ENCODE measurements at places on chromosomes 11 and 22. TPM values are rescaled to one million over a fixed set of nuclear protein-coding genes. Genes with fewer than 3 reads are reported as not detected.

Gene PAX6
- total RNA-seq: not detected

DNA sequence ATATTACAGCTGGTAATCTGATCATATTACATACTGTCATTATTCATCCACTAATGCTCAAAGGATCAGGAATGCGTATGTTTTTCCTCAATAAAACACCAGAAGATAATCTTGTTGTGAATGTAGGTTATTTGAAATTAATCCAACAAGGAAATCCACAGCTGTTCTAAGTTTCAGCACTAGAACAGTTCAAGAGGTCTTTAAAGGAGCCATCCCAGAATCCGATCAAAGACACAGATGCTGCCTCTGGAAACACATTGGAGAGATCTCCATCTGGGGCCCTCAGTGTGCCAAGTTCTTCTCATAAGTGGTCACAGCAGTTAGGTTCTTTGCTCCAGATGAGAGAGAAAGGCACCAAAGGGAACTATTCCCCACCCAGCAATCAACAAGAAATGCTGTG lies 1955.1 kb upstream of the RAG2 start:
- no peak for DNase-seq

DNA sequence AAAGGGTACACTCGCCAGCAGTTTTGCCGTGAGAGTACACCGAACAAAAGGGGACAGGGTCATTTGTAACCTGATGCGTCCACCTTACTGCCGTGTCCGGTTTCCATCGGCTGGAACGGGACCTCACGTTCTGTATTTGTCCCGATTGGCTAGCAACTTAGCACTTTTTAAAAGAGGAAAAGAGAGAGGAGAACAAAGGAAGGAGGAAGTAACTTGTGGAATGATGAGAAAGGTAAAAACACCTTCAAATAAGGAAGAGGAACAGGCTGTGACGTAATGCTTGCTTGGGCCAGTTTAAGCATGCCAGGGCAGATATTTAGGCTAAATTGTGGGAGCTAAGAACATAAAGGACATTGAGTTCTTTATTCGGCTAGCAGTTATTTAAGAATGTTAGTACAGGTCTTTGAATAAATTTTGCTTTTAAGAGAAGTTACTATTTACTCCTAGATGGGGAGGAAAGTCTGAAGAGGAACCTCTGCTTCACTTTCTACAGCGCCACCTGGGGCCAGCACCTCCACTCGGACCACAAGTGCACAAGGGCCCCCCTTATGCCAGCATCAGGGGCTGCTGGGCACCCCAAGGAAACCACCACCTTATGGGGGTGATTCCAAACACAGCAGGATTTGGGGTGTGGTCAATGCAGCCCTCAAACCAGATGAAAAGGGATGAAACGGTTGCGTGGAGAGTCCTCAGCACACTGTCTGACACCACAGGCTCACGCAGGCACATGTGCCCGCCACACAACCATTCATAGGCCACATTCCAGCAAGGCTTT lies 5.8 kb downstream of the ARSA start:
- DNase-seq: no peak

GRCh38 chr11:65776196-65776595 lies 4.6 kb downstream of the AP5B1 start:
- no peak for DNase-seq

DNA sequence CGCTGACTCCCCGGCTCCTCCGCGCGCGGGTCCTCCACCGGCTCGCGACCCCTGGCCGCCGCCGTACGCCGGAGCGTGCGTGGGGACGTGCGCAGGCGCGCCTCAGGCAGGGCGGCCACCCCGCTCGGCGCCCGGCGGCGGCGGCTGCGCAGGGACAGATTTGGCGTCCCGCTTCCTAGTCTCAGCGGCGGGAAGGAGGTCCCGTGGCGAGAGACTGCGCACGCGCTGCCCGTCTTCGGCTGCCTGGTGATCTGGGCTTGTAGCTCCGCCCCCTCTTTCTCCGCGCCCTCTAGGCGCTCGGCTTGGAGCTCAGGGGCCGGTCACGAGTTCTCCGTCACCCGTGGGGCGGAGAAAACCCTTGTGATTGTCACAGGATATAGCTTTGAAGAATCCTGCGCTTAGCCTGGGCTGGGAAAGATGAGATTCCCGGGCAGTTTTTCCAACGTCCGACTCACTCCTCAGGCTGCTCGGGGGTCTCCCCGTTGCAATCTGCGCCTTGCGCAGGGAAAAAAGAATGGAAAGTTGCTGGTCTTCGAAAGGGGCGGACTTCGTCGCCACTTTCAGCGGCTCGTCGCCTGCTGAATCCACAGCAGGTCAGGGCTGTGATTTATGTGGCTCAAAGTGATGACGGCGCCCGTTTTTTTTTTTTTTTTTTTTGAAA lies at the start of gene PATL1:
Gene PATL1 (minus strand): TSS at position 88 of the 661 bp plus-strand sequence. CDS start 142 bp downstream, outside the sequence.
- peak; percentile 93 for DNase-seq

Gene MUC2
- not detected for total RNA-seq

- no peak for DNase-seq
Observed at GRCh38 chr11:117950993-117951961, 22.1 kb upstream of the TMPRSS13 start.

DNA sequence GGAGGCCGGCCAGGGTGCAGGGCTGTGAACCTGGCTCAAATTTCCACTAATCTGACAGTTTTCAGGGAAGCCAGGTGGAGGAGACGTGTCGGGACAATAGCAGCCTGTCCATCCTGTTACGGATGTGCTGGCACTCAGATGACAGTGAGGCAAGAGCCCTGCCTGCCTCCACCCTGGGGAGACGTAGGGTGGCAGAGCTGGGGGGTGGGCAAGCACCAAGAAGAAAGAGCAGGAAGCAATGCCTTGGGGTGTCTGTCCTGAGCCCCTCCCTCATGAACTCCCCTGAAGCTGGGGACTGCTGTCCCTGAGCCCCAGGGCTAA lies 10.0 kb upstream of the TRIM29 start:
- no peak for DNase-seq

Gene DAGLA
- total RNA-seq: 3.1 TPM

- DNase-seq: no peak
Observed at GRCh38 chr11:30852091-30852490, 265.9 kb upstream of the MPPED2 start.

- no peak for DNase-seq
Observed at GRCh38 chr22:20536590-20537324, 29.3 kb downstream of the MED15 start.

Gene ATM
- total RNA-seq: 85.9 TPM

- no peak for DNase-seq
Observed at GRCh38 chr11:35038211-35038928, 100.6 kb upstream of the CD44 start.

GRCh38 chr11:115848611-115849010 lies 344.4 kb upstream of the CADM1 start:
- DNase-seq: no peak

DNA sequence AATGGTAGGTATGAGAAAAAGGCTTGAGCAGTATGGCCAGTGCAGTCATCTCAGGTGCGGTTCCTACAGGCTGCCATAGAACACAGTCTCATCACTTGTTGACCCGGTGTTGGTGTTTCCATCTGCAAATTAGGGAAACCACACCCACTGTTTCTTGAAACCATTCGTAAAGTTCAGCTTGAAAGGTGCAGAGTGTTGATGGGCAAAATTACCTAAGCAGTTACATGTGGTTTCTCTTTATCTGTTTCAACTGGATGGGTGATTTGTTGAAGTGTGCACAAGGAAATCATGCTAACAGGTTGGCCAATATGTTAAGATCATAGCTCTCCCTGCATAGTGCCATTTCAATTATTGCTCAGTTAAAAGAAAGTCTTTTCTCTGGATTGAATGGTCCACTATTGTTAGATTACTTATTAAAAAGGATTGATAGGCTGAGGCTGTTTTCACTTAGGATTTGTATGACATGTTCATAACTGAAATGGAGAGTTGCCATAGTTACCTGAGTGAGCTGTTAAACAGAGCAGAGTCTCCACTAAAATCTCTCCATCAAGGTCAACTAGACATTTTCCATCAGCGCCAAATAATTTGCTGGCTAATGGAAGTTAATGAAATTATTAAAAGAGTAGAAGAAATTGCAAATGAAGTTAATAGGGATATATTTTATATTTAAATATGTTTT lies 203.1 kb upstream of the MTMR2 start:
- no peak for DNase-seq

- DNase-seq: no peak
Observed at GRCh38 chr11:132588366-132588765, 943.9 kb downstream of the OPCML start.

DNA sequence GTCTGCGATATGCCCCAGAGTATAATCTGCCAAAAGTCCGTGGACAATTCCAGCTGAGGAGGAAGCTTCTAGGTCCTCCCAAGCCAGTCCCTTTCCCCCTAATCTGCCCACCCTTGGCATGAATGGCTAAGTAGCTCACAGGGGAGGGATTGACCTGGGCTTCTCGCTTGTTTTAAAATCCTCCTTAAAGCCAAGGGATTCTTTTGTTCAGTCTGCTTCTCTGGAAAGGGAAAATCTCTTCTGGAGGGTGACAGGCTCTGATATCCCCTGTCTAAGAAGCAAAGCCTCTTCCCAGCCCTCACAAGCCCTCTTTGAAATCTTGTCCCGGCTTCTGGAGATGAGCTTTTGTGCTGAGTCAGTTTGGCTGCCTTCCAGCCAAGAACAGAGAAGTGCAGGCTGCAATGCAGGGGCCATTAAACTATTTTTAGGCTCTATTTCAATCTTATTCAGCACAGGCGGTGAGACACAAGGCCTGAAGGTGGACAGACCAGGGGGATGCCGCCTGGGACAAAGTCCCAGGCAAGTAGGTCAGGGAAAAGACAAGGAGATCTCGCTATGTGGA lies 23.9 kb downstream of the NEFH start:
- no peak for DNase-seq

DNA sequence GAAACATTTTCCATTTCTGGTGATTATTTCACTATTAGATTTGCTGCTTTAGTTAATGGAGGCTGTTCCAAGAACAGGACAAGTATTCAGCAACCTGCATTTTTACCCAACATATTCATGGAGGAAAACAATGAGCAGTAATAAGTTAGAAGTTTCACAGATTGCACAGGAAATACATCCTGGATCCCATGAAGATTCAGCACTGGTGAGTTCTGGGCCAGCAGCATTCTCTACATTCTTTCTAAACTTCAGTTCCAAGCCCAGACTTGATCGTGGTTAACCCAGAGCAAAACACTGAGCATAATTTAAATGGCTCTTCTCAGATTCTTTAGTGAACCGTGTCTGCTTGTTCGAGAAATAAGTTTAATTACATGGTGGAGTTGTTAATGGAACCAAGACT lies 3.8 kb downstream of the FJX1 start:
- DNase-seq: no peak
